ENCODE measurements at places on chromosomes 12 and 14.
A peak's percentile ranks its signal among the peaks of the same experiment; 100 is the strongest.

DNA sequence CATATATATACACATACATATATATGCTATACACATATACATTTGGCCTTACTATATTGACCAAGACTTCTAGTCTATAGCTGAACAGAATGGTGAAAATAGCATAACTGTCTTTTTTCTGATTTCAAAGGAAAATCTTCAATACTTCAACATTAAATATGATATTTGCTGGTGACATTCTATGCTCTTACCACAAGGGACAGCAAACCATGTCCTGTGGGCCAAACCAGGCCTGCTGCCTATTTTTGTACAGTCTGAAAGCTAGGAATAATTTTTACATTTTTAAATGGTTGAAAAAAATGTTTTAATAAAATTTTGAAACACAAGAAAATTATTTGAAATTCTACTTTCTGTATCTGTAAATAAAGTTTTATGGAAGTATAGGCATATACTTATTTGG lies 63.6 kb downstream of the EML5 start:
- DNase-seq: no peak

DNA sequence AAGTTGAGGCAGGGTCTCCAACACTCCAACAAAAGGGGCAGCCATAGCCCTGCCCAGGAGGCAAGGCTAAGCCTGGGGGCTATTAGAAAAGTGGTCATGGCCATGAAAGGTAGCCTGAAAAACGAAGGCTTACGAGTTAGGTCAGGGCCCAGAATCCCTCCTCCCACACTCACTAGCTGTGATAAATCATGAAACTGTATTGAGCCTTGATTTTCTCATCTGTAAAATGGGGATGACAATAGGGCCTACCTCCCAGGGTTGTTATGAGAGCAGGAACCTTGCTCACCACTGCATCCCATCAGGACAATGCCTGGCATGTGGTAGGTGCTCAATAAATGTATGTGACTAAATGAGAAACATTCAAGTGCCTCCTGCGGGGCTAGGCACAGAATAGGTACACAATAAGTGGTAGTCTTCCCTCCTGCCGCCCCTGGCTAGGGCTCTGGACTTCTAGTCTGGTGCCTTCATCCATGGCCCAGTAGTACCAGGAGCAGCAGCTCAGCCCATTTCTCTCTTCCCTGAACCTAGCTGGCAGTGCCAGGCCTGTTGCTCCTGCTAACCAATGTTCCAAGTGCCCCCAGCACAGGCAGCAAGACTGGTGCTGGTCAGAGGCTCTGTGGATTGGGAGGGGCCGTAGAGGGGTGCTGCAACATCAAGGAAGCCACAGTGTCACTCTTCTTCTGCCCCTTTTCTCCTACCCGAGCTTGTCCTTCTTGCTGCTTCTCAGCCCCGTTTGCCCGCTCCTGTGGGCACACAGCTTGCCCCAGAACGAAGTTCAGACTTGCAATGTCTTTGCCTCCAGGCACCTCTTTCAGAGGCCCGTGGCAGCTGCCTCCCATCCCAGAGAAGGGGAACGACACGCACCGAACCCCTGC lies 7.8 kb downstream of the PGF start:
- no peak for DNase-seq

GRCh38 chr12:47079981-47080724 lies 394 bp upstream of the AMIGO2 start:
- DNase-seq: peak; percentile 70

DNA sequence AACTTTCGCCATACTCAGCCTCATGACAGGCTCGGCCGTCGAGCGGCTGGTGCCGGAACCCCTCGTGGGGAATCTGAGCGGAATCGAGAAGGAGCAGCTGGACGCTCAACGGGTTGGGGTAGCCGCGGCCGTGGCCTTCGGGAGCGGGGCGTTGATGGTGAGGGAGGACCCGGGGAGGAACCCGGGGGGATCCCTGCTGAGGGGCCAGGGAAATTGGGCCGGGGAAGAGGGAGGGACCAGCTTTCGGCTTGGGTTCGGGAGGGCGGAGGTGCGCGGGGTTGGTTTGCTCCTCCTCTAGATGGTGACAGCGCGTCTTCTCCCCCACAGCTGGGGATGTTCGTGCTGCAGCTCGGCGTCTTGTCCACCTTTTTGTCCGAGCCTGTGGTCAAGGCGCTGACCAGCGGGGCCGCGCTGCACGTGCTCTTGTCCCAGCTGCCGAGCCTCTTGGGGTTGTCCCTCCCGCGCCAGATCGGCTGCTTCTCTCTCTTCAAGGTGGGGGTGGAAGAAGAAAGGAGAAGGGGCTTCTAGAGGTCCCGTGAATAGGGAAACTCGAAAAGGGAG lies 9.8 kb downstream of the ARHGEF25 start:
- DNase-seq: no peak

DNA sequence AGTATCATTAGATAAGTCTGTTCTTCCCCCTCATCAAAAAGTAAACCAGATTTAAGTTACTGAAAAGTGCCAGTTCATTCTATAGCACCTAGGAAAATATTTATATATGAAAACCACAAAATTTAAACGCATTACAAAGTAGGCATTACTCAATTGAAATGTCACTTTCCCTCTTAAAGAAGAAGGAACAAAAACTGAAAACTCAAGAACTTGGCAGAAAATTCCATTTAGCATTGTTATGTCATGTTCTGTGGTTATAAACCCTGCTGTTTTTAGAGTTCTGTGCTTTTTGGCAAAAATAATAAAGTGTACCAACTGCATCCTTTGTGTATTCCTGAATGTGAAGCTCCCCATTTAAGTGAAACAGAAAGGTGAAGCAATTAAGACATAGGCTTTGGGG lies 3.6 kb downstream of the FGD4 start:
- DNase-seq: no peak

GRCh38 chr12:132356691-132357622 lies 27.6 kb upstream of the GALNT9 start:
- peak; percentile 29 for DNase-seq

DNA sequence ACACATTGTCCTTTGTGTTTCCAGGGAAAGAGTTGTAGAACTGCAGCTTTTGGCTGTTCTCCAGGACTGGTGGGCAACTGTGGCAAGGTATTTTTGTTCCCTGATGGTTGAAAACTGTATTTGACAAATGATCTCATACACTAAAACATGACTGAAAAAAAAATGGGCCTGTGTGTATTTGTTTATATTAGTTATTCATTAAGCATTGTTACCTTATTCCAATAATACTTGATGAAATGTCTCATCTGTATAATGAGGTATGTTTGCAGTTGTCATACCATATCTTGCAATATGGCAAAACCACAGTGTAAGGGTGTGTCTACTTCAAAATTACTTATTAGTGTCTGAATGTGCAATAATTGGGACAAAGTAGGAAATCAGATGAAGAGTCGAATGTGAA lies 479.4 kb upstream of the NOVA1 start:
- DNase-seq: no peak

GRCh38 chr14:103684871-103685270 lies 30.4 kb downstream of the XRCC3 start:
- DNase-seq: no peak

GRCh38 chr12:48126953-48127630 lies 7.9 kb downstream of the PFKM start:
- no peak for DNase-seq
